D341Med (cell line): ENCODE measurements at places on chromosomes 1 and 21.

- DNase-seq, result no peak
Measured at GRCh38 chr1:31218705-31219104, 21.0 kb downstream of the NKAIN1 start.

GRCh38 chr1:50841791-50842387 lies 118.2 kb downstream of the FAF1 start:
- DNase-seq, result no peak

DNA sequence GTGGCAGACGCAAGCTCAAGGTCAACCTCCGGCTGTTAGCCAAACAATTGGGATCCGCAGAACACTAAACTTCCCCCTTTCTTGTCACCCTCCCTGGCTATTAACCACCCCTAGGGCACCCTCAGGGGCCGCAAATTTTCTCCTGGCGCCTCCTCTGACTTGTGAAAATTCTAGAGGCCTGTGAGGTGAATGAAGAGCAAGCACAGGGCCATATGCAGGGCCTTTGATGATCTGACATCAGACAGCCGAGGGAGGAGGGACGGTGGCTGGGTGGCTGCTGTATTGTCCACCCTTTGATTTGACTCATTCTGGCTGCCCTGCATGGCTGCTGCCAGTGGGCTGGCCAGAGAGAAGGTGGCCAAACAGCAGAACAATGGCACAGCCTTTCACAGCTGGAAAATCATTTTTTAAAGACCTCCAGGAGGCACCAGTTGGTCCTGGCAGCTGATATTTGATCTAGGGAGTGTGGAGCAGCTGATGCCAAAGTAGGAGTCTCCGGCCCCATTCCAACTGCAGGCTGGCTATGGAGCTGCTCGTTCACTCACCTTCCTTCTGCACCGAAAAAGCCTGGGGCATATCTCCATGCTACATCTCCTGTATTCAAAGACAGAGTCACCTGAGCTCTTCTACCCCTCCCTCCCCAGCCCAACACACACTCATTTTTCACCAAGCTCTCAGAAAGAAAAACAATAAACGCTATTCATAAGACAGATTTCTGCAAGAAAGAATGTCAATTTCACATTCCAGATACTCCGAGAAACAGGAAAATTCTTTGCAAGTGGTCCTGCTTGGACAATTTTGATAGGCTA lies 44.9 kb upstream of the BARHL2 start:
- DNase-seq, result peak; percentile 24

DNA sequence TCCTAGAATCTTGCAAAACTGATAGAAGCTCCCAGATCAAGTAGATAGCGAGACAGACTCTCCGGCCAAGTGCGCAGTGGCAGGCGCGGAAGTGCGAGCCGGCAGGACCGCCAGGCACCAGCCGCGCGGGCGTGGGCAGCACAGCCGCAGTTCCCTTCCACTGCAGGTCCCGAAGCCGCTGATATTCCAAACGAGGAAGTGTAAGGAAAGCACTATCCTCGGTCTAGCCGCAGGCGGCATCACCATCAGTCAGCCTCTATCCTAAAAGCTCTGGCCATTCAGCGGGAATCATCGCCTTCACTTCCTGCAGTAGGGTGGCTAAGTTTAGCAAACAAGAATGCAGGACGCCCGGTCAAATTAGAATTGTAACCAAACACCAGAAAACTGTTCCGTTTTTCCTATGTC lies 710 bp downstream of the GLRX2 start:
- peak; percentile 73 for DNase-seq

DNA sequence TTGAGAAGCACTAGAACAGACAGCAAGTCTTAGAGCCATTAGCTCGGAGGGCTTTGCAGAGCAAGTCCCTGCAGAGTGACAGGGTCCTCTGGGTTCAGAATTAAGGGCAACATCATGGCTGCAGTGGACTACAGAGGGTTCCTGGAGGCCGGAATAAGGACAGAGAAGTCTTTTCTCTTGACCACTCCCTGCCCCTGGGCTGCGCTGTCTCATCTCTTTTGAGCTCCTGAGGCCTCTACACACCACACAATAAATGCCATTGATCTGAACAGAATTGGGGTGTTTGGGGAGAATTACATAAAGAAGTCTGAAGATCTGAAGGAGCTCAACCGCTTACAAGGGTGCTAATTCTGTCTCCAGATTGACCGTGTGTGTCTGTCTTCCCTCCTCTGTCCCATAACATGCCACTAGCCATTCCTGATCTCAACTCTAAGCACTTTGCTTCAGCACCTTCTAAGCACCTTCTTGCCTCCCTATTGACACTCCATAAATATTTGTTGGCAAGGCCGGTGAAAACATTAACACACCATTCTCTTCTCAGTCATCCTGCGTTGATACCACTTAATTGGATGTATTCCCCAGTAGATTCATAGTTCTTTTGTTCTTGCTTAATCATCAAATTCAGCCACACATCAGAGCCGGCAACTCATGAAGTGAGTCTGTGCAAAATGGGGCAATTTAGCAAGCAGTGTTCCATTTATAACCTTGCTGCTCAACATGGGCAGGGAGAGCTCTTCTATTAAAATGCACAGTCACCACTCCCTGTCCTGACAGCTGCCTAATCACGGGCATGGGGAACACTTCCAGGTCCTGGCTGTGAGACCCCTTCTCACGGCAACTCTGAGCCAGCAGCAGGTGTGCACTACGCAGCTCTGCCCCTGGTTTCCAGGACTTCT lies 49.7 kb downstream of the NMNAT2 start:
- DNase-seq, result no peak

GRCh38 chr1:65021795-65022194 lies 55.4 kb upstream of the JAK1 start:
- no peak for DNase-seq

- DNase-seq, result no peak
Measured at GRCh38 chr21:44902268-44903049, 18.2 kb downstream of the ITGB2 start.

DNA sequence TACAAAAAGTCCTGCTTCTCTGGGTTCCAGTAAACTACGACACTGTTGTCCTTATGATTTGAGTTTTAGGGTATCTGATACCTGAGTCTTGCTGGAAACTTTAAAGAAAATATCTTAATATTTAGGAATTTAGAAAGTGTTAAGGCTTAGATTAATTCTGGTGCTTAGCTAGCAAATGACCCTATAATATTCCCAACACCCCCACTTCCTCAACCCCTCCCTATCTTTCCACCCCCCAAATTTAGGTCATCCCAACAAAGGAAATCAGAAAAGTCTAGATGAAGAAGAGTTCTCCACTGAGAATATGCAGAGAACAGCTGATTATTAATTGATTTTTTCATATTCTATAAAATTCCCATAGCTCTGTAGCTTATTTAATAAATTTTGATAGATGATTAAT lies 11.7 kb downstream of the STX12 start:
- DNase-seq, result no peak

DNA sequence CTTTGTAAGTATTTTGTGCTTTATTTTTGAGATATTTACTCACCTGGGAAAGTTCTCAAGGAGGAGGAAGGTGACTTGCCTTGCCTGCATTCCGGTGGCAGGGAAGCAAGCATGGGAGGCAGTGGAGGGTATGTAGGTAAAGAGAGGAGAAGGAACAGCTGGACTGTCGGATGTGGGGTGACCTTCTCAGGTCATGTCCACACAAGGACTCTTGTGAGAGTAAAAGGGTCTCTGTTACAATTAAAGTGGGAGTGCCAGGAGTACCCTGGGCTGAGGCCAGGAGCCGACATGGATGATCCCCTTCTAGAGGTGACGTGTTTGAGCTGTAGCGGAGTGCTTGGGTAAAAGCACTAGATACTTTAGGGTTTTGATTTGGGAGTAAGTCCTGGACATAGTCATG lies 25.0 kb downstream of the UBE4B start:
- no peak for DNase-seq

GRCh38 chr21:35561116-35561515 lies 499.2 kb downstream of the SETD4 start:
- no peak for DNase-seq

- DNase-seq, result no peak
Measured at GRCh38 chr1:47871799-47872353, 125.3 kb downstream of the TRABD2B start.

GRCh38 chr1:223332997-223333396 lies 31.0 kb downstream of the SUSD4 start:
- DNase-seq, result no peak

DNA sequence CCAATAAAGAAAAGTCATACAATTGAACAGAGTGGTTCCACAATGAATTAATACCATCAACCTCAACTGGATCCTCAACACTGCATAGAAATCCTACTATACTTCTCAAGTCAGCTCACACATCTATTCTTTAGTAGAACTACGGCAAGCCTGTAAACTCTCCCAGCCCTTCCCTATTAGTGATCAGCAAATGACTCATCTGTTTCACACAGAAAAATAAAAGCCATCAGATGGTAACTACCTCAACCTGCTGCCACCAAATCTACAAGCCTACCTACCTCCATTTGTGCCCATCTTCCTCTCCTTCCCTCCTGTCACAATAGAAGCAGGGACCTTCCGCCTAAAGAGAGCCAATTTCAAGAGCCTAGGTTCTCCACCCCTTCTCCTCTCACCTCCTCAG lies 63.6 kb downstream of the DMAP1 start:
- no peak for DNase-seq

GRCh38 chr1:32770741-32771548 lies 46.2 kb downstream of the YARS1 start:
- no peak for DNase-seq

DNA sequence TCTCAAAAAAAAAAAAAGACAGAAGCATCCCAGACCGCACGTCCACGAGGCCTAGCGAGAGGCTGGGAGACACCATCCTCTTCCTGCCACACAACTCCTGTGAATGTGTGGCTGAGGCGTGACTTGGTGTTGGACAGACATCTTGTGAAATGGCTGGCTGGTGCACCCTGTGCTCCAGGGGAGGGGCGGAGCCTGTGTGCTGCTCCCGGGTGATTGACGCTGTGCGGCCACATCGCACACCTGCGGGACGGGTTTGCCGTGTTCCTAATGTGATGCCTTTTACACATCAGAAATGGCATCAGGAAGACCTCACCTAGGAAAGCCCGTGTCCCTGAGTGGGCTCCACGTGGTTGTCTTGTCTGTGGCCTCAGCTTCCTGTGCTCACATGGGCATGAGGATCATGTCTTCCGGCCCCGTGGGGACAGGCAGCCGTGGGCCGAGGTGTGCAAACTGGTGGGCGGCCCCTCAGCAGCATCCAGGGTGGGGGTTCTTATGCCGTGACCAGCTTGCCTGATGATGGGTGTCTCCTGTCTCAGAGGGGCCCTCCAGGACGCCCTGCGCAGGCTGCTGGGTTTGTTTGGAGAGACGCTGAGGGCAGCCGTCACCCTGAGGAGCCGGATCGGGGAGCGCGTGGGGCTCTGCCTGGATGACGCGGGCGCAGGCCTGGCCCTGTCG lies 64.4 kb downstream of the PCNT start:
- peak; percentile 27 for DNase-seq

GRCh38 chr1:23543707-23544443 lies 12.8 kb upstream of the E2F2 start:
- DNase-seq, result no peak

DNA sequence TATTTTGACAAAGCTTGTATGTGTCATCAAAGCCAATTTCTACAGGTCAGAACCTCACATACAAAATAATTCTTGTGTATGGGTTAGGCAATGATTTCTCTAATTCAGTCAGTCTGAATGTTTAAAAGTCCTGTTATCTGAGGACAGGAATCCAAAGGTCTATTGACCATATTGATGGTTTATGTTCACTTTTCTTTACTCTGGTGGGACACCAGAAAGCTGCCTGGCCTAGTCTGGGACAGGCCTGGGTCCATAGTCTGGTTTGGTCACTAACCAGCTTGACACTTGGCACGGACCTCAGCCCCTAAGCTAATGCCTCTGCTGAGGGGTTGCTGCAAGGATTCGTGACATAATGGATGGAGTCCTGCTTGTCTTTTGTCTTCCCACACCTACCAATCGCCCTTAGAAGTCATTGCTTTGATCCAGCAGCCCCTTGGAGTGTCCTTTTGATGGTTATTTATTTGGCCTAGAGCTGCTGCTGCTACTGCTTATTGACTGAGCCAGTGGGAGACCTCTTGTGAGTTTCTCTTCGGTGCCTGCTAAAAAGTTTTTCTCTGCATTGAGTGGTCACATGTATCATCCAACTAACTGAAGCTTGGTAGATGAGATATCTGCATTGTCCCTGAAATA lies 15.7 kb downstream of the IFNAR2 start:
- DNase-seq, result no peak

DNA sequence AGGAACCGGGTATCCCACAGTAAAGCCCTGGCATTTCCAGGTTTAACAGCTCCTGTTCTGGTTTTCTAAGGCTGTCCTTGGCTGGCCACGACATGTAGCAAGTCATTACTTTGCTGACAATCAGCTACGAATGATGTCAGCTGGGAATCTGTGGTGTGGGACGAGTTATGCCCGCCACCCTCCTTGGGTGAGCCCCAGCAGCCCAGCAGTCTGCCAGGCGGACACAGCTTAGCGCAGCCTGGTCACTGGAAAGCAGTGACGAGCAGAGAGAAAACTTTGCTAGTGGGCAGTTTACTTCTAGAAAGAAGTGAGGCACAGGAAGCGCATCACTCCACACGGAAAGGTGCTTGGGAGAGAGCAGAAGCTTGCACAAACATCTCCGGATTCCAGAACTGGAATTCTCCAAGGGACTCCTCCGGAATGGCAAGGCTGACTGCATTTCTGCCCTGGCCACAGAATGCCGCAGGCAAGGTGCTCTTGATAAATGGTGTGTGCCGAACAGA lies 15.5 kb upstream of the ZNF436 start:
- no peak for DNase-seq

DNA sequence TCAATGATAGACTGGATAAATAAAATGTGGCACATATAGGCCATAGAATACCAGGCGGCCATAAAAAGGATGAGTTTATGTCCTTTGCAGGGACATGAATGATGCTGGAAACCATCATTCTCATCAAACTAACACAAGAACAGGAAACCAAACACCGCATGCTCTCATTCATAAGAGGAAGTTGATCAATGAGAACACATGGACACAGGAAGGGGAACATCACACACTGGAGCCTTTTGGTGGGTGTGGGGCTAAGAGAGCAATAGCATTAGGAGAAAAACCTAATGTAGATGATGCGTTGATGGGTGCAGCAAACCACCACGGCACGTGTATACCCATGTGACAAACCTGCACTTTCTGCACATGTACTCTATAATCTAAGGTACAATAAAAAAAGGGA lies 883.4 kb upstream of the PRMT6 start:
- DNase-seq, result no peak

GRCh38 chr1:116912846-116913245 lies 3.1 kb downstream of the PTGFRN start:
- no peak for DNase-seq

- DNase-seq, result no peak
Measured at GRCh38 chr21:34924771-34925419, 124.2 kb downstream of the RUNX1 start.

DNA sequence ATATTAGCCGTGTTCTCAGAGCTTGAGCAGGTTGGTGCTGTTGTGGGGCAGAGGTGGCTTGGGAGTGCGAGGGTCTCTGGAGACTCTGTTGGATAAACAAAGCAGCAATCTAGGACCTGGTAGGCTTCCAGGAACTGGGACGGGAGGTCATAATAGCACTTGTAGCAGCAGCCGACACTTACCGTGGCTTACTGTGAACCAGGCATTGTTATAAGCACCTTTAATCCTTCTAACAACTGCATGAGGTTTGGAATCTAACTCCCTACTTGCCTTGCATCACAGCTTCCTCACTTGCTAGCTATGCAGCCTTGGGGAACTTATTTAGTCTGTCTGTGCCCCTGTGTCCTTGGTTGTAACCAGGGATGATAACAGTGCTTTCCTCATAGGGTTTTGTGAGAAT lies 94.9 kb downstream of the NAV1 start:
- DNase-seq, result peak; percentile 66
